ENCODE measurements at places on chromosomes 1 and 21. TPM values are rescaled to one million over a fixed set of nuclear protein-coding genes. Genes with fewer than 3 reads are reported as not detected.
A peak's percentile ranks its signal among the peaks of the same experiment; 100 is the strongest.

GRCh38 chr1:55321942-55322341 is 106.8 kb upstream of the USP24 start:
- DNase-seq, result peak; percentile 83

- peak; percentile 61 for DNase-seq
These were observed 74.2 kb downstream of the ST3GAL3 start for GRCh38 chr1:43781574-43781973.

- DNase-seq, result no peak
These were observed 860.8 kb upstream of the B3GALT2 start for GRCh38 chr1:194047206-194047605.

- DNase-seq, result no peak
These were observed 171.0 kb downstream of the TGFBR3 start for GRCh38 chr1:91714867-91715381.

DNA sequence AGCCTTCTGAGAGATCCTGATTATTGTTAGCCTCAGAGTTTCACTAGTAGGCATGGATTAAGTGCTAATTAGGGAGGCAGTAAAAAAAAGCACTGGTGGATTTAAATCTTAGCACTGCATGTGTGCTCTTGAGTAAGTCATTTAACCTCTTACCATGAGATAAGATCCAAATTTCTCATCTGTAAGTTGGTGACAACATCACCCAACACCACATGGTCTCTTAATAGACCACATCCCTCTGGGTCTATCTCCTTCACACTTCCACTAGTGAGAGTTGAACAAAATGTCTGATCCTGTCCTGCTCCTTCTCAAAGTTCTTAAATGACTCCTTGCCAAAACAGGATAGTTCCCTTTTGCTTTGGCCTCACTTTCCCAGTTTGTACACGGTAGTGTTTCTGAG is 29.5 kb upstream of the DMRTA2 start:
- DNase-seq, result no peak

ZNF695 gene
- 2.5 TPM for total RNA-seq

- DNase-seq, result no peak
These were observed 2.2 kb downstream of the RAB3B start for GRCh38 chr1:51988254-51988653.

DNA sequence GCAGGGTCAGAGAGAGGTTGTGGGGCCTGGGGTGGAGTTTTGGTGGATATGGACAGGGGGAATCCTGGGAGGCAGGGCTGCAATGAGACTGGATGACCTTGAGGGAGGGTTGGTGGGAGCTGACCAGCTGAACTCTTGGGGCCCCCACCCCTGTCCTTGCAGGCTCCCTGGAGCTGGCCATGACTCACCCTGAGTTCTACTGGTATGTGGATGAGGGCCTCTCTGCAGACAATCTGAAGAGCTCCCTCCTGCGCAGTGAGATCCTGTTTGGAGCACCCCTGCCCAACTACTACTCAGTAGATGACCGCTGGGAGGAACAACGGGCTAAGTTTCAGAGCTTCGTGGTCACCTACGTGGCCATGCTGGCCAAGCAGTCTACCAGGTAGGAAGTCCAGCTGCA is 23.6 kb downstream of the DISP3 start:
- DNase-seq, result no peak

BRINP3 gene
- not detected for total RNA-seq

SMIM11 gene
- total RNA-seq, result 29.9 TPM

TMEM82 gene
- total RNA-seq, result not detected

DNA sequence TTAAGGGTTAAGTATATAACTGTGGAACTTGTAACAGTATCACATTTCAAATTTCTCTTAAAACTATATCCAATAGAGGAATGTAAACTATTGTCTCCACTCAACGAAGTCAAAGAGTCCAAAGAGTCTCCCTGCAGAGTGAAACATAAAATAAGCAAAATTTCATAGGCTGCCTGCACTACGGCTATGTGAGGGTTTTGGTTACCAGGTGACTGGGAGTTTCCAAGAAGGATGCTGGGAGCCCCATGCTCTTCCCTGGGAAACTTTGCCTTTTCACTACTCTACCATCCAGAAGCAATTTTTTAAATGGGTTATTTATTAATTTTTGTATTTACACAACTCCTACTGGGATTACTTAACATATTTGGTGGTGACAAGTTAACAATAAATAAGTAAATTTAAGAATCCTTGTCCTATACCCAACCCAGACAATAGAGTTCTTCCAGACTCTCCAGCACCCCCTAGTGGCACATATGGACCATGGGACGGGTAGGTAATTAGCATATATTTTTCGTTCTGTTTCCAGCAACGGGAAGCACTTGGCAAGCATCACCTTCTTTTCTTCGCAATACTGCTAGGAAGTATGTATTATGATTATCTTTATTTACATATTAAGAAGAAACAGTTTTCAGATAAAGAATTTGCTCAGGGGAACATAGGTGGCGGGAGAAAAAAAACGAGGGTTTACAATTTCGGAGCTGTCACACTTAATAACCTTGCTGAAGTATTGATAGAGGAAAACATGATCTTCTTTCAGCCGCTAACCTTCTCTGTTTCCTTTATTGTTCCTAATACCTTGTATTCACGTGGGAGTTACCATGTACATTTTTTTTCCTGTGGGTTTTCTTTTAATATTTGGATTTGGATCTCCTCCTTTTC is 3.5 kb downstream of the FMO2 start:
- DNase-seq, result peak; percentile 51

GRCh38 chr1:85033221-85033620 is 15.1 kb downstream of the MCOLN3 start:
- no peak for DNase-seq

AMPD1 gene
- not detected for total RNA-seq

KLHDC9 gene
- 3.0 TPM for total RNA-seq

- DNase-seq, result peak; percentile 50
These were observed 283.1 kb downstream of the LMX1A start for GRCh38 chr1:165073185-165074007.

DNA sequence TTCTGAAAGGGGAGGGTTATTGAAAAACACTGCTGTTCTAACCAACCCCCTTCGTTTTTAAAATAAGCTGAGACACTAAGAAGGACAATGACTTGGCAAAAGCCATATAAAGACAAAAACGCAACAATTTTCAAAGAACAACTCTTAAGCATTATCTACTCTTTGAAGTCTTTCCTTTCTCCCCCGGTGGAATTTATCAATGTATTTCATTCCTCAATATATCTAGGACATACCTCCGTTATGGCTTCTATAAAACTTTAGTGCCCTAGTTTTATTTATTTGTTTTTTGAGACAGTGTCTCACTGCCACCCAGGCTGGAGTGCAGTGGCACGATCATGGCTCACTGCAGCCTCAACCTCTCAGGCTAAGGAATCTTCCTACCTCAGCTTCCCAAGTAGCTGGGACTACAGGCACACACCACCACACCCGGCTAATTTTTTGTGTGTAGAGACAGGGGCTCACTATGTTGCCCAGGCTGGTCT is 3.2 kb downstream of the NRDC start:
- DNase-seq, result no peak

GRCh38 chr1:39170731-39171667 is 33.5 kb upstream of the MACF1 start:
- DNase-seq, result no peak

GRCh38 chr21:28177124-28177523 is 815.6 kb downstream of the LTN1 start:
- DNase-seq, result peak; percentile 42

DNA sequence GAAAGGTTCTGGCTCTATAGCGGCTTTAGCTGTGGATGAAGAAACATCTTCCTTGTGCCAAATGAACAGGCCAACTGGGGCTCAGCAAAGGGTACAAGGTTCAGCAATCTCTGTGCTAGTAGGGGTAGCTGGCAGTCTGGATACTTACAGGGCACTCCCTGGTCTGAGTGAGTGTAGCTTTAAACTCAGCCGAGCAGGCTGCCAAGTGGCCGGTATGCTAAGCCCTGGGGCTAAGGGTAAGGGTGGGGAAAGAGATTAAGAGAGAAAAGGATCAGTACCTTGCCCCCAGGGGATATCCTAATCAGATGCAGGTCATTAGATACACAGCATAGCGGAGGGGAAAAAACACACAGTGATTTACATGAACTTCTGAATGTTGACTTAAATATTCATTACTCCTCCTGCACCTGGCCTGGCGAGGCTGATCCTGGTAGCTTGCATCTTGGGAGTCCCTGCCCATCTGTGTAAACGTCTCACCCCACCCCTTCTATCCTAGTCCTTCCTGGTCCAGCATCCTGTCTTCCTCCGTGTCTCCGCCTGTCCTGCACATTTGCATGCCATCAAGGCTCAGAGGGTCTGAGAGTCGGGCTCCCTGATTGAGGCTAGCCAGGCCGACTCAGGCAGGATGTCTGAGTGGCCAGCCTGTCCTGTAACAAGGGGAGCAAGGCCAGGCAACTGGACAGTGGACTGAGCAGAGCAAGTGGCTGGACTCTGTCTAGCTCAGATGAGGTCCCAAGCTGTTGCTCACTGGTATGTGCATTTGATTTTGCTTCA is 39.5 kb upstream of the CNTN2 start:
- no peak for DNase-seq

PKP1 gene
- total RNA-seq, result not detected

- no peak for DNase-seq
These were observed 20.7 kb downstream of the LGR6 start for GRCh38 chr1:202214089-202214843.

GRCh38 chr21:28547766-28548165 is 444.9 kb downstream of the LTN1 start:
- no peak for DNase-seq

- peak; percentile 29 for DNase-seq
These were observed 1.9 kb downstream of the WLS start for GRCh38 chr1:68230484-68230802.

DNA sequence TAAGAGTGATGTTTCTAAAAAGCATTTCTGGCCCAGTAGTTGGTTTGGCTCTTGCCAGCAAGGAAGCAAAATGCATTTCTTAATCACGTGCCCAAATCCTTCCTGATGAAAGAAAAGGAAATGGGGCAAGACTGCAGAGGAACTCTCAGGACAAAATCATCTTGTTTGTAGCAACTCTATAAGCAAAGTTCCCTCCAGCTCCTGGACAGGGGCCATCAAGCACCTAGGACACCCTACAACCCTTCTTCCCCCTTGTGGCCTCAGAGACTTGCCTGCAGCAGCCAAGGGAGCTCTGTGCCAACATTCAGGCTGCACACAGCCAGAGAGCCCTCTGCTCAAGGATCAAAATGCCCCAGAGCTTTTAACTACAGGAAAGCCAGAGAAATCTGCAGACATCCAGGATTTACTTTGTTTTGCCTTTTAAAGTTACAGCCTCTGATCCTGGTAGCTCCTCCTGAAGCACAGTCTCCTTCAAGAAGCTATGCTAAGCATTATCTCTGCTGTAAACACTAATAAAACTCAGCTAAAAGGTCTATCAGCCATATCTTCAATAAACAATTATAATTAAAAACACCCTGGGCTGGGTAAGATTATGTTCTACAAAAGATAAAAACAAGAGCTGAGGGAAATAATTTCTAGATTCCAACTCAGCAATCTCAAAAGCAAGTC is 105.0 kb downstream of the KIAA0319L start:
- peak; percentile 60 for DNase-seq

FCRLB gene
- total RNA-seq, result 2.7 TPM

DNA sequence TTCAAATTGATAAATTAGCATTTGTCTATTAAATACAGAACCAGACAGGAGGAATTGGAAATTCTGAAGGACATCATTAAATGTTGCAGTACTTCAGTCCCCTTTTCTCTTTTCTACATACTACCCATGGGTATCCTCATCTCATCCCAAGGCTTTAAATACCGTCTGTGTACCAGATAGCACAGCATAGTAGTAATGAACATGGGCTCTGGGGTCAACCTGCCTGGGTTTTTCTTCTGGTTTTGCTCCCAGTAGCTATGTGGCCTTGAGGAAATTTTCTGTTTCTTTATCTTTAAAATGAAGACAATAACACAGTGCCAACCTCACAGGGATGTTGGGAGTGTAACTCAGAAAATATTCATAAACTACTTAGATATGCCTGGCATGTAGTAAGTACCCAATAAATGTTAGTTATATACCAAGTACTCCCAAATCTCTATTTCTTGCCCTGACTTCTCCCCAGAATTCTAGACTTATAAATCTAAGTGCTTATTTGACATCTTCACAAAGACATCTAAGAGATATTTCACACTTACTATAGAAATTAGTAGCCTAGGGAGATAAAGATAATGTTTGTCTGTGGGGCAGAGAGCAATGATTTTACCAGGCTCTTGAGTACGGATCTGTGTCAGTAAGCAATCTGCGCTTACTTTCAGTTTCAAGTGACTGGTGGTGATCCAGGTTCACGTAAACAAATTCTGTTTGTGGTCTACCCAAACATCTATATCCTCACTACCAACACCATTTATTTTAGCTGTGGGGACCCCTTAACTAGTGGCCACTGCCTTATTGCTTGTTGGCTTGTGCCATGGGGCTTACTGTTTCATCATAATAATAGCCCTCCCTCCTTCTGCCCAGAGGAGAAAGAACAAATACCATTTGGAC is 37.3 kb downstream of the VANGL2 start:
- peak; percentile 19 for DNase-seq

OR2T35 gene
- not detected for total RNA-seq

GRCh38 chr1:247905910-247906503 is 10.6 kb downstream of the OR2W3 start:
- no peak for DNase-seq

DNA sequence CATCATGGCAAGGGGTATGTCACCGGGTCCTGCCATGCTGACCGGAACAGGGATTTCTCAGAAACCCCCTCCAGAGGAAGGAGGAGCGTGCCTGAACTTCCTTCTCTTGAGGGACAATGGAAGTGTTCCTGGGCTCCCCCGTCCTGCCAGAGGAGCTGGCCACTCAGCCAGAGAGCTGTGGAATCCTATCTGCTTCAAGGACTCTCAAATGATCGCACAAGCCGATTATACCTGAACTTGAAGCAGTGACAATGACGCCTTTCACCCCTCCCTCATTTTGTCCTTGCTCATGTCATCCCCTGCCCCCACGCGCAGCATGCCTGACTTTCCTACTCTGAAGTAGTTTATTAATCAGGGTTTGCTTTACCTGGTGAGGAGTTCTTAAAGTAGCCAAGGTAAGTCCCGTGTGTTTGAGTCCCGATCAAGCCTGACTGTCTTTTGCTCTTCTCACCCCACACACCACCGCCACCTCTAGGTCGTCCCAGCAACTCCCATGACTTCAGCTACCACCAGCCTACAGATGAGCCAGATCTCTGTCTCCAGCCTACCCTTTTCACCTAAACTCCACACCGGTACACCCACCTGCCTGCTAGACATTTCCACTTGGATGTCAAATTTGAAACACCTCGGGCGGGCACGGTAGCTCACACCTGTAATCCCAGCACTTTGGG is 25.0 kb upstream of the PRELP start:
- no peak for DNase-seq

C1orf167 gene
- total RNA-seq, result not detected

OVAAL gene
- total RNA-seq, result 0.05 TPM

LRRC42 gene
- total RNA-seq, result 59.3 TPM

GRCh38 chr21:42296501-42296900 is 18.7 kb downstream of the TFF3 start:
- DNase-seq, result no peak

GRCh38 chr1:43438953-43439581 is 14.7 kb downstream of the HYI start:
- DNase-seq, result no peak

- DNase-seq, result no peak
These were observed 441.9 kb upstream of the ADAMTS5 start for GRCh38 chr21:27408826-27409225.

- DNase-seq, result peak; percentile 24
These were observed 72.3 kb upstream of the COL11A1 start for GRCh38 chr1:103180660-103181059.

Measured in M059J (cell line).